Stimulated activated CD8-positive, alpha-beta memory T cell treated with anti-CD3 and anti-CD28 coated beads, Interleukin-4, amount 100 ng/mL, for 48 hours (primary cell): ENCODE measurements at places on chromosomes 13 and 19.

- peak; percentile 99 for DNase-seq
Measured at GRCh38 chr19:41859618-41860418, at the start of gene RPS19. RPS19 (plus strand) TSS chr19:41860255; CDS start chr19:41860775, 520 bp downstream.

DNA sequence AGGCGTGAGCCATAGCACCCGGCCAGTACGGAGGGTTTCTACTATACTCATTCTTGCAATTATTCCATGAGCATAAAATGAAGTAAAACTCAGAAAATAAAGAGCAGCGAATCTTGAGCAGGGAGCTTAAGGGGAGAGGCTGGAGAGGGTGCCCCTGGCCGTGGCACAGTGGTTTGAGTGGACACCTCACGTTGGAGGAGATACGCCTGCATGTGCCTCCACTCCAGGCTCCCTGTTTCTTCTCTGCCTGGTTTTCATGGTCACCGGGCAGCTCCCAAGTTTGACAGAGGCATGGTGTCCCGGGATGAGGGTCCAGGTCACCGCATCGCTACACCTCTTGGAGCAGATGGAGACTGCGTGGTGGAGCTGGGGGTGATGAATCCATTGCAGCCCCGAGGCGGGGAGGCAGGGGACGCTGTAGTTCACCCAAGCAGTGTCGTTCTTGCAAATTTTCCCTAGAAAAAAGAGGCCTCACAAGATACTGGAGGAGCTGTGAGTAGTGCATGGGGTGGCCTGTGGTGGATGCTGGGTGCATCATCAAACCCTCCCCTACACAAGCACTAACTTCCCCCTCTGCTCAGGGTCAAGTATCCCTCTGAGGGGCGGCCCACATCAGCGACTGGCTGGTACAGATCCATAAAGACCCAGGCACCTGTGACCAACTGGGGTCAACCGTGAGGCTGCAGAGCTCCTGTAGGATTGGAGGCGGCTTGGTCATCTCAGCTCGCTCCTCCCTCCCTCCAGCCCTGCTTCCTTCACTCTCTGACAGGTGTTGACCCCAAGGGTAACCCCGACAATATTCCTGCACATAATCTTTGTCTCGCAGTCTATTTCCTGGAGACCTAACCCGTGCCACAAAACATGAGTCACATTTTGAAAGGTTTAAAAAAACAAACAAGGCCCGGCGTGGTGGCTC is 3.6 kb upstream of the MIER2 start:
- DNase-seq: no peak

GRCh38 chr13:107104631-107105030 is 536.7 kb upstream of the ARGLU1 start:
- DNase-seq: no peak

- no peak for DNase-seq
Measured at GRCh38 chr13:20439261-20439660, 86.4 kb downstream of the CRYL1 start.

DNA sequence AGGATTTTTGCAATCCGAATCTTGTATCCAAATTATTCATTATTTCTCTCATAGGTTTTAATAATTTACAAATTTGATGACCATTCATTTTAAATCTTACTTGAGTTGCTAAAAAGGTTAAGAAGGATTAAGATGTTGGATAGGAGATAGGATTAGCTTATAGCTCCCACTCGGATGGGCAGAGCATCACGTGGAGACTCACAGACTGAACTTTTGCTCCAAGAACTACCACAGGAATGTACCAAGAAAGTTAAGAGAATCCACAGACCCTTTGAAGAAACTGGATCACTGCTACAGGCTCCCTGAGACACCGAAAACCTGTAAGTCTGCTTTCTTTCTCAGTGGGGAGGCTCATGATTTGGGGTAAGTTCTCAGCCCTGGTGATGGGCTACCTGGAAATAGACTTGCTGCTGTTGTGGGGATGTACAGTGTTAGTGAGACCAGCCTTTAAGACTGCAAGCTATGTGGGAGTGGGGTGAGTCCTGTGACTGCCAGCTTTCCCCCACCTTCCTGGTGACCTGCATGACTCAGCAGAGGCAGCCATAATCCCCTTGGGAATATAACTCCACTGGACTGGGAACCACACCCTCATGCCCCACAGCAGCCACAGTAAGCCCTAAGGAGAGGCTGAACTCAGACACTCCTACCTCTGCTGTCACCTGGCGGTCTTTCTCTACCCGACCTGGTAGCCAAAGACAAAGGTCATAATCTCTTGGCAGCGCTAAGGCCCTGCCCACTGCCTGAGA is 1458.0 kb downstream of the OLFM4 start:
- no peak for DNase-seq

- DNase-seq: no peak
Measured at GRCh38 chr13:33188093-33188882, 97.3 kb downstream of the STARD13 start.

GRCh38 chr13:105984236-105984635 is 551.2 kb downstream of the EFNB2 start:
- no peak for DNase-seq

DNA sequence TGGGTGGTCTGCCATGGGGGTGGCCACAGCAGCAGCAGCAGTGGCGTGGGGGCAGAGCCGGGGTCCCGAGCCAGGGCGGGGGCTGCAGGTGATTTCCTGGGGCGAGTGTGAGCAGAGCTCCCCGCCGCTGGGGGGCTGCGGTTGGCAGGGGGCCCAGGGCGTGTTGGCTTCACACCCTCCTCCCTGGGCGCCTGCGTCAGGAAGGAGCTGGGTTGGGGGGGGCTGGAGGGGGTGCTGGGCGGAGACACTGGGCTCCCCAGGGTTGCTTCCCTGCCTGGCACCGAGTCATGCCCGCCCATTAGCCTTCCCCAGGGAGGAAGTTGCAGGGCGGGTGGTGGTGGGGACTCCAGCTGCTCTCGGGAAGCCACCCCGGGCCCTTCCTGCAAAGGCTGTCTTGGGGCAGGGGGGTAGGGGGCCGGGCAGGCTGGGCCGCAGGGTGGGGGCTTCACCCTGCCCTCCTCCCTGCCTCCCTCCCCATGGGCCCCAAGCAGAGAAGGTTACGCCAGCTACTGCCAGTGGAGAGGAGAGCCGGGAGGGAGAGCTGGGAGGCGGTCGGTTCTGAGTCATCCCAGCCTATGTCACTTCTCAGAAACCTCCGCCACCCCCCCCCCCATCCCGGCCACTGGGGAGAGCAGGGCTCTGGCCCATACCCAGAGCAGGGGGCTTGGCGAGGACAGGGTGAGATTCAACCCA is 4.6 kb downstream of the MIDN start:
- DNase-seq: peak; percentile 84

- DNase-seq: peak; percentile 38
Measured at GRCh38 chr19:57708641-57709361, at the start of gene ZNF154. ZNF154 (minus strand) TSS chr19:57709204; CDS start chr19:57708971, 233 bp downstream.

DNA sequence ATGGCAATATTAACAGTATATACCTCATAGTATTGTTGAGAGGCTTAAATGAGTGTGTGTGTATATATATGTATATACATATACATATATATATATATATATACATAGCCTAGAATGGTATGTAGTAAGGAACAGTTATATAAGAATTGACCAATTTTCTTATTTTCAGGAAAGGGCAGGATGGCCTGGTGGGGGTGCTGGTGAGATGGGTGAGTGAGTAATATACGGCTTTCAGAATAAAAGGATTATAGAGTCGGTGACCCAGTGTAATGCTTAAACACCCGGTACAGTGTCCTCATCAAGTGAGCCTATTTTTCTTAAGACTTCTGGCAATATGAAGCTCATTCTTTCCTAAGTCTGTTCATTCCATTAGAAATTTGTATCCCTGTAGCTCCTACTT is 11.7 kb upstream of the FAM216B start:
- no peak for DNase-seq

DNA sequence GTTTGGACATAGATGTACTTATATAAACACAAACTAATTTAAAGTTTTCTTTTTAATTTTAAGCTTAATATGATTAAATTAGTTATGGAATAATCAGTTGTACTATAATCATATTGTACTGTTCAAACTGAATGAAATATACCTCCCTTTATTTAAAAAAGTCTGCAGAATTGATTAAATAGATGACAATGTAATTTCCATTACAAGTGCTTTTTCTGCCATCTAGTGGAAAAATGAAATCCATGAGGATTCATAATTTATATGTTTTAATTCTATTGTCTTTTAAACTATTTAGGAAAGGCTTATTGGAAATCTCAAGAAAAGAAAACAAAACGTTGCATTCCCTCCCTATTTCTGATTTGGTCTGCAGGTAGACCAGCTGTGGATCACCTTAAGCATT is 30.9 kb downstream of the MZT1 start:
- no peak for DNase-seq

DNA sequence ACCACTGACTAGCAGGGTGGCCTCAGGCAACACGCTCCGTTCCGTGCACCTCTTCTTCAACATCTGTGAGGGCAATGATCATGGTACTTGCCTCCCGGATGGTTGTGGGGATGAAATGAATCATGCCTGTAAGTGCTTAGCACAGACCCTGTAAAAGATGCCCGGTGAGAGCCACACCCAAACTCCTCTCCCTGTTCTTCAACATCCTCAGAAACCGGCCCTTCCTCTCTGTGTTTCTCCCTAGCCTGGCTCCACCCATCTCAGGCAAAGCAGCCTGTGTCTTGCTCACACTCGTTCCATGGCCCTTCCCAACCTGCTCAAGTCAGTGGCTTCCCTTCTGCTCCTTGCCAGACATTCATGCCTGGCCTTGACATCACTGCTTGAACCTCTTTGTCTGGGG is 5.8 kb upstream of the DMKN start:
- no peak for DNase-seq

DNA sequence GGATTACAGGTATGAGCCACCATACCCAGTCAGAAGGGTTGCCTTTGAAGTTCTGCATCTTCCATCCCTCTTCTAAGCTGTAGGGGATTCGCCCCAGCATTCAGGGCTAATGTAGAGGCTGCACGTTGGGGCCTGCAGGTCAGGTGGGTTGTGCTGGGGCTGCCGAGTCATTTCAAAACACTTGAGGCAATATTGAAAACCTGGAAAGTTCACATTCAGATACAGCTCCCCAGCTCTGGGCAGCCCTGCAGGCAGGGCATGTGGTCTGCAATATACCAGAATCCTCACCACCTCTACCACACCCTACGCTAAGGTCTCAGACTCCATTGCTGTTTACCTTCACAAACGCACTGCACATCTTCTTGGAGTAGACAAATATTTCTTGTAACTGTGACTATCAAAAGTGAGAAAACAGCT is 24.6 kb downstream of the CCNE1 start:
- peak; percentile 70 for DNase-seq

GRCh38 chr19:13401388-13401787 is 104.9 kb downstream of the CACNA1A start:
- DNase-seq: no peak

DNA sequence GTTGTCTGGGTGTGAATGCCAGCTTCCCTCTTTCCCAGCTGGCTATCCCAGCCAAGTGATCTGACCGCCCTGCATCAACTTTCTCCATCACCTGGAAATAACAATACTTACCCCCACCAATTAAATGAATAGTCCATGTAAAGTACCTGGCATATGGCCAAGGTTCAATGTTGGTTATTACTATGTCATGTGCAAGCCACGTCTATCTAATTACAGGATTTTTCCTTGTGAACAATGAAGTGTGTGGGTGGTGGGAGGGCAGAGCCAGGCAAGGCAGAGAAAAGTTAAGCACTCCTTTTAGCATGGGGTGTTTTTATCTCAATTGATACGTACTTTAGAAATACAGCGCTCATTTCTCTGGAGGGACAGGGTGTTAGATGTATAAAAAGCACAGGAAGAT is 121.1 kb downstream of the NHLRC3 start:
- DNase-seq: no peak

GRCh38 chr13:46934749-46935148 is 37.9 kb upstream of the HTR2A start:
- DNase-seq: no peak

- no peak for DNase-seq
Measured at GRCh38 chr13:81682081-81682630, 1341.2 kb upstream of the SPRY2 start.
